Colonic mucosa (tissue), 4 donors: ENCODE measurements at places on chromosomes 3 and 15.

GRCh38 chr3:100982710-100983109, 10.5 kb downstream of the ABI3BP start:
- no peaks in the 10 kb centered on the region for H3K4me1 ChIP-seq
- no peaks in the 10 kb centered on the region for H3K27me3 ChIP-seq
- no peak overlapping the region for H3K4me3 ChIP-seq
- no peaks in the 10 kb centered on the region for H3K36me3 ChIP-seq
- no peak for DNase-seq

DNA sequence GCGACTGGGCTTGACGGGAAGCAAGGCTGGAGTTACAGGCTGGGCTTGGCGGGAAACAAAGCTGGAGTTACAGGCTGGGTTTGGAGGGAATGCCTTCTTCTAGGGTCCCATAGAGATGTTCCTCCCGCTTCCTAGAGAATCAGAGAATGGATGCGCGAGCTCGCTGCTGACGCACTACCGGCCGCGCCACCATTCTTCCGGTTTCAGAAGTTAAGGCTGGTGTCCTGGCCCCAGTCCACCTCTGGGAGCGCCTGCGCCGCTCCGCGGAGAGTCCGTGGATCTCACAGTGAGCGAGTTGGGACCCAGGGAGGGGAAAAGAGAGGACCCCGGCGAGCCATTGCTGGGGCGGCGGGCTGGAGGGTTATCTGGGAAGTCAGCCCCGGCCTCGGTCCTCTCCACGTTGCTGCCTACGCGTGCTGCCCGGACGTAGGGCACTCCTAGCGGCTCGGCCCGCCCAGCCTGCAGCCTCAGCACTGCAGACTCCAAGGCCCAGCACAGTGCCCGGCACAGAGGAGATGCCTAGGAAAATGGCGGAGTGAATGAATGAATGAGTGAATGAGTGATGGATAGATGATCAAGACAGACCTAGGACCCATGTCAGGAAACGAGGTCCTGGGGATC, at the start of gene ZNF502:
TSS of gene ZNF502 (plus strand) at position 206 of the 621 bp plus-strand sequence. CDS start 7,602 bp downstream, outside the sequence.
- H3K4me3 ChIP-seq: peak within 1 kb of the TSS; percentile 94
- H3K4me1 ChIP-seq: no peaks in the 10 kb centered on the region
- no peaks in the 10 kb centered on the region for H3K27me3 ChIP-seq
- peak; percentile 93 for DNase-seq

DNA sequence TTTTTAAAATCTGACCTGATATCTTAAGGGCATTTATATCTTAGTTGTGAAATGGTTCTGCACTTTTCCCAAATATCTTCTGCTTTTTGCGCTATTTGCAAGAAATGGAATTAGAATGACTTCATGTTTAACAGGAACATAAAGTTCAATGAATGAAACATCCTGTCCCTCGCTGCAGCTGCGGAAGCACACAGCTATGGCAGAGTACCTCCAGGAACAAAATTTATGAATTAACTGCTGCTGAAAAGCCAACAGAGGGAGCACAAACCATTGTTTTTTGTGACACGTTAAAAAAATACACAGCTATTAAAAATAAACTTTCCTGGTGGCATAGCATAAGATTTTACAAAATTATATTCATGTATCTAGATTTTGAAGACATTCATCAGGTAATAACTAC, 404.4 kb upstream of the MDFIC2 start:
- H3K4me1 ChIP-seq: no peaks in the 10 kb centered on the region
- H3K27ac ChIP-seq: no peak overlapping the region
- DNase-seq: no peak
- no peaks in the 10 kb centered on the region for H3K36me3 ChIP-seq

DNA sequence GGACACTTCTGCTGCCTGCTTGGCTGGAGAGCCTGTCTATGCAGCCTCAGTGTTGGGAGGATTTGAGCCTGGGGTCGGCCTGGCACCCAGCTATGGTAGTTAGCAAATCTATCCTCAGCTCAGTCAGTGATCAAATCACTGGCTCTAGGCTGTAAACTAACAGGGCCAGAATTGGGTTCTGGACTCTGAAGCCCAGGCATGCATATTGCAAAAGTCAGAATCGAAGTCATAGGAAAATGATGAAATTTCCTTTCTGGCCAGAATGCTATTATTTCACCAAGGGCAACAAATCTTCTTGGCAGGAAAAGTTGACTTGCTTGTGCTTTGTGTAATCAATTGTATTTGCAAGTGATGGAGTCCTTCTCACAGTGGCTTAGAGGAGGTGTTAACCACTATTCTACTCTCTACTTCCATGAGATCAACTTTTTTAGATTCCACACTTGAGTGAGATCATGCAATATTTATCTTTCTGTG, 482.6 kb upstream of the TPRG1 start:
- H3K27me3 ChIP-seq: no peaks in the 10 kb centered on the region
- no peak overlapping the region for H3K4me3 ChIP-seq
- no peak for DNase-seq
- no peaks in the 10 kb centered on the region for H3K36me3 ChIP-seq
- no peak overlapping the region for H3K27ac ChIP-seq

DNA sequence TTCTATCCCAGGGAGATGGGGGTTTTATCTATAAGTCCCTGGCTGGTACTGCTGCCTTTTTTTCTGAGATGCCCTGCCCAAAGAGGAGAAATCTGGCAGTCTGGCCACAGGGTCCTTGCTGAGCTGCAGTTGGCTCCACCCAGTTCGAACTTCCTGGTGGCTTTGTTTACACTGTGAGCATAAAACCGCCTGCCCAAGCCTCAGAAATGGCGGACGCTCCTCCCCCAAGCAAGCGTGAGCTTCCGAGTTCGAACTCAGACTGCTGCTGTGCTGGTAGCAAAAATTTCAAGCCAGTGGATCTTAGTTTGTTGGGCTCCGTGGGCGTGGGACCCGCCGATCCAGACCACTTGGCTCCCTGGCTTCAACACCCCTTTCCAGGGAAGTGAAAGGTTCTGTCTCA, 126.8 kb upstream of the SUCLG2 start:
- DNase-seq: no peak
- no peak overlapping the region for H3K27ac ChIP-seq
- no peaks in the 10 kb centered on the region for H3K36me3 ChIP-seq

DNA sequence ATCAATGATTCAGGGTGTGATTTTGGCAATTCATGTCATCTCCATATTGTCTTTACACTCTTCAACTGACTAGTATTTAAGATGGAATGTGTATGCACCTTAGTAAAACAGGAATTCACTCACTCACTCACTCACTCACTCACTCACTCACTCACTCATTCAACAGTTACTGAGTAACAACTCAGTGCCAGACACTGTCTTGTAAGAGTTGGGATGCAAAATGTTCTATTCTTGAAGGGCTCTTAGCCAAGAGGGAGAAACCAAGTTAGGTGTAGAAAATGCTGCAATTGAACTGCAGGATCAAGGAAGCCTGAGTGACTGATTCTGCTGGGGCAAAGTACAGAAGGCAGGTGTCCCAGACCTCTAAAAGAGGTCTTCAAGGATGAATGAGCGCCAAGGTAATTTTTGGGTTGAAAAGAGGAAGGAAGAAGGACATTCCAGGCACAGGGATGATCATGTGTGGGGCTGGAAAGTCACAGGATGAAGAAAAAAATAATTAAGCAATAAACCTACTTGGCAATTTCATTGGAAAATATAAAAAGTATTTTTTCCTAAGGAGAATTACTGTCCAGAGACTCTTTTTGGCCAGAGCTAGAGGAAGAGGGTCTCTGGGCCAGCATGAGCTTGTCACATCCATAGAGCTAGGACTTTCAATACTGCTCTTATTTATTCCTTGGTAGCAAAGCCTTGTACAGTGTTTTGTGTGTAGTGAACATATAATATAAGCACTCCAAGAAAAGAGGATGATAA, 58.9 kb upstream of the ETV5 start:
- H3K36me3 ChIP-seq: no peaks in the 10 kb centered on the region
- H3K4me1 ChIP-seq: no peaks in the 10 kb centered on the region
- H3K27me3 ChIP-seq: no peaks in the 10 kb centered on the region
- no peak for DNase-seq

GRCh38 chr15:79018960-79019359, 71.6 kb downstream of the RASGRF1 start:
- no peak for DNase-seq
- no peak overlapping the region for H3K4me3 ChIP-seq
- H3K4me1 ChIP-seq: no peaks in the 10 kb centered on the region
- no peaks in the 10 kb centered on the region for H3K27me3 ChIP-seq
- no peak overlapping the region for H3K27ac ChIP-seq

- H3K27me3 ChIP-seq: no peaks in the 10 kb centered on the region
- no peak for DNase-seq
- no peak overlapping the region for H3K27ac ChIP-seq
- H3K4me3 ChIP-seq: no peak overlapping the region
- H3K4me1 ChIP-seq: no peaks in the 10 kb centered on the region
- no peaks in the 10 kb centered on the region for H3K36me3 ChIP-seq
Observed at GRCh38 chr15:37034835-37035748, 65.3 kb downstream of the MEIS2 start.

- H3K4me1 ChIP-seq: no peaks in the 10 kb centered on the region
- H3K27me3 ChIP-seq: no peaks in the 10 kb centered on the region
- no peak for DNase-seq
- no peak overlapping the region for H3K27ac ChIP-seq
- H3K36me3 ChIP-seq: no peaks in the 10 kb centered on the region
Observed at GRCh38 chr15:81224232-81224631, 27.6 kb downstream of the IL16 start.

DNA sequence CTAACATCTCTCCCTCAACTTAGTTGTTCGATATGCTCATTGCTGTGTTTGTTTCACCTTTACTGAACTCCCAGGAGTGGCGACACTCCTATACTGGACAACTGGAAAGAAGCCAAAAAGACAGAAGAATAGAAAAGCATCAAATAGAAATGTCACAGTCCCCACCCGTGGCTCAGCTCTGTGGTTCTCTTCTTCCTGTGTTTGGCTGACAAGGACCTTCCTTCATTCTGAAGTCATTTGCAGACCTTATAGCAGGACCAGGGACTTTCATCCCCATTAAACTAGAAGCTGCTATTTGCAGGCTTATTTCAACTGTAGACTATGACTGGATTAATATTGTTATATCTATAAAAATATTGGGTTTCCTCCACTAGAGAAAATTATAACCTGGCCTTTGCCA, 125.9 kb downstream of the NECTIN3 start:
- no peaks in the 10 kb centered on the region for H3K27me3 ChIP-seq
- no peaks in the 10 kb centered on the region for H3K36me3 ChIP-seq
- H3K27ac ChIP-seq: no peak overlapping the region
- no peak overlapping the region for H3K4me3 ChIP-seq

DNA sequence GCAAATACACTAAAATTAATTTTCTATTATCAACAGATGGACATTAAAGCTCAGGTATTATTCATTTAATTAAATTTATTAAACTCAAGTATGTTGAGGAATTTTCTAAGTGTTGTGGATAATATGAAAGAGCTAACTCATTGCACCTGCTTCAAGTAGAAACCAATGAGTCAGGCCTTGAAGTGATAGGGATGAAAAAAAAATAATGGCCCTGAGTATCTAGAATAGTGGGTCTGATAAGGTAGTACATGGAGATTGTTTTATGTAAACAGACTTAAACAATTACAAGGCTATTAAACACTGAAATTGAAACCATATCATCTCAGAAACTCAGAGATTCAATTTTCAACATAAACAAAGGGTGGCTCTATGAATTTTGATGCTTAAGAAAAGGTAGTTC, 857.1 kb upstream of the GBE1 start:
- no peak overlapping the region for H3K27ac ChIP-seq
- no peaks in the 10 kb centered on the region for H3K4me1 ChIP-seq
- no peak overlapping the region for H3K4me3 ChIP-seq
- DNase-seq: no peak
- H3K27me3 ChIP-seq: no peaks in the 10 kb centered on the region

DNA sequence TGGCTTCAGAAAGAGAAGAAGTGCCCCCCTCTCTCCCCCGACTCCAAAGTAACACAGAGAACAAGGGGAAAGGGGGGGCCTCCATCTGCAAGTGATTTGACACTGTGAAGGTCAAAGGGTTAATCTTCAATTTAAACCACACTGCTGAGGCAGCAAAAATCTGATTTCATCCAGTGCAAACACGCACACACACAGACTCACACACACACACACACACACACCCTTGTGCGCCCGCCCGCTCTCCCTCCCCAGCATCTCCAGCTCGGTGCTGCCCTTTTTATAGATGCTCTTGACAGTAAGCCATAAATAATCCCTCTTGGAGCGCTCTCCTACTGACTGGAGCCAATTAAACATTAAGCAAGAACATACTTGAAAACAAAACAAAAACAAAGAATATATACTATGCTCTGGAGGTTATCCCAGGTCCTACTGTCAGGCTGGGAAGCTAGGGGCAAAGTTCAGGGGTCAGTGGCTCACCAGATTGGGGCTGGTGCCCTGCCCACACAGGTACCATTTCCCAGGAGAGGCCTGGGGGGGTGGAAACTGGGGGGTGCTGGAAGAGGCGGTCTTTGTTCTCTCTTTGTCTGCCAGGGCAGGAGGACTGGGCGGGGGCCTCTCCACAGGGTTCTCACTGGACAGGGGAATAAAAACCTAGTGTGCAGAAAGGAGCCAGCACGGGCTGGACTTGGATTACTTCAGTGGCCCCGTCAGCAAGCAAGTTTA, 16.3 kb downstream of the BMF start:
- peak; percentile 71 for DNase-seq
- no peak overlapping the region for H3K4me3 ChIP-seq
- H3K4me1 ChIP-seq: peaks cover 7% of the 10 kb centered on the region
- no peaks in the 10 kb centered on the region for H3K27me3 ChIP-seq
- no peaks in the 10 kb centered on the region for H3K36me3 ChIP-seq
